ENCODE measurements at places on chromosomes 2 and 18.

DNA sequence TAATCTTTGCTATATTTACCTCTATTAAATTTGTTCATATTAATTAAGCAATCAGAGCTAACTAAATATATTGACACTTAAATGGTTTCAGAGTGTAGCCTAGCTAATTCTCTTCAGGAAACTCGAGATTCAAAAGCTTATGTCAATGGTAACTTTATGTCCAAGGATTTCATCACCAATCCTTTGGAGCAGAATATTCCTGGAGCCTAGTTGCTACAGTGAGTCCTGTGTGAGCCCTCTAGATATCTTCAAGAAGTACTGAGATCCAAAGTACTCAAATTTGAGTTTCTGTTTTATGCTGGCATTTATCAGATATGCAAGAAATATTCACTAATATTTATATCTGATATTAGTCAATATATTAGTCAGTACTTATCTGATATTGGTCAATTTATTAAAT is 31.3 kb downstream of the DTNA start:
- no peak for DNase-seq

- DNase-seq = no peak
These were observed 72.4 kb downstream of the KIAA1328 start for GRCh38 chr18:36901277-36901701.

- peak; percentile 67 for DNase-seq
These were observed 21.9 kb upstream of the CERS6 start for GRCh38 chr2:168434146-168434545.

GRCh38 chr2:153235516-153235915 is 243.0 kb downstream of the RPRM start:
- DNase-seq = no peak

Measured in cerebellar cortex (tissue), 1 donor.